ENCODE measurements at places on chromosomes 16 and 17.
A peak's percentile ranks its signal among the peaks of the same experiment; 100 is the strongest.

- DNase-seq, result no peak
Measured at GRCh38 chr17:79633154-79633553, 22.3 kb upstream of the RBFOX3 start.

DNA sequence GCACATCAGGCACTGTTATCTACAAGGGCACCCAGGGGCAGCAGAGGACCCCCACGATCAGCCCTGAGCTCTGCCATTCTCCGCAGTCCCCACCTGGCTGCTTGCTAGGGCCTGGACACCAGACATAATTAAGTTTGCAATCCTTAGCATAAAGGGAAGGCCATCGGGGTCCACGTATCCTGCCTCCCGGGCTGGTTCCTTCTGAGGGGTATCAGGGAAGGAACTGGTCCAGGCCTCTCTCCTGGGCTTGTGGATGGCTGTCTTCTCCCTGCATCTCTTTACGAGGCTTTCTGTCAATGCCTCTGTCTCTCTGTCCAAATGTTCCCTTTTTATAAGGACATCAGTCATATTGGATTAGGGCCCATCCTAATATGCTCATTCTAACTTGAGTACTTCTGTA lies 77.8 kb downstream of the CYLD start:
- DNase-seq, result no peak

- DNase-seq, result no peak
Measured at GRCh38 chr17:34474706-34475105, 104.7 kb upstream of the TMEM132E start.

GRCh38 chr16:72950669-72951068 lies 97.3 kb downstream of the ZFHX3 start:
- DNase-seq, result no peak

- DNase-seq, result no peak
Measured at GRCh38 chr16:55499951-55500529, 8.8 kb upstream of the LPCAT2 start.

DNA sequence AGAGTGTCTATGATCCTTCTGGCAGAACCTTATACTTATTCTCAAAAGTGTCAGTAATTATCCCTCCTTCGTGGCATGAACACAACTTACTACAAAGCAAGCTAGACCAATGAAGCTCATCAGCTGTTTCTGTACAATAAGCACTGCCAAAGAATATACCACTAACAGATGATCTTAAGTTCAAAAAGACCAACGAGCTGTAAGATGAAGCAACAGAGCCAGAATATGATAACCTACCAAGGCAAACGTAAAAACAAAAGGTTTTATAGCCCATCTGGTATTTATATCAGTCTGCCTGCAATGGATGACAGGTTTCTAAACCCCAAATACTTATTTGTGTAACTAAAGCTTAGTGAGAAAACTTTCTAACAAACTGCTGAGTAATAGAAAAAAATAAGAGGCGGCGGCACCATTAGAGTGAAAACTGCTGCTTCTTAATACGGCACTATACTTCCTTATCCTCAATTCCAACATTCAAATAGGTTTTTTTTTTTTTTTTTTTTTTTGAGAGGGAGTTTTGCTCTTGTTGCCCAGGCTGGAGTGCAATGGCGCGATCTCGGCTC lies 22.1 kb downstream of the NME2 start:
- no peak for DNase-seq

DNA sequence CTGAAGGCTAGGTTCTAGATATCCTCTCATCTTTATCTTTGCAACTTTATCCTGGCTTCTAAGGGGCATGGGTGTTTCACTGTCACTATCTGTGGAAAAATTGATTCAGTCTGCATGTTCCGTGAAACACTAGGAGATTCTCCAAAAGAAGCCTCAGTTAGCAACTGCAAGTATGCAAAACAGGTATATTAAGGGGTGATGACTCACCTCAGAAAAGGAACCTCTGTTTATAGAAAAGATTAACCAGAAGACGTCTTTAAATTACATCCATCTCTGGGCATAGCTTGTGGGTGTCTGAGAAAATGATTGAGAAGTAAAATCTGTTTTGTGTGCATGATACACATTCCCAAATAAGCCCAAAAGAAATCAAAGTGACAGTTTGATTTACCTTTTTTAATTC lies 353.8 kb upstream of the HSBP1 start:
- no peak for DNase-seq

- DNase-seq, result no peak
Measured at GRCh38 chr16:73063854-73064211, 15.9 kb upstream of the ZFHX3 start.

DNA sequence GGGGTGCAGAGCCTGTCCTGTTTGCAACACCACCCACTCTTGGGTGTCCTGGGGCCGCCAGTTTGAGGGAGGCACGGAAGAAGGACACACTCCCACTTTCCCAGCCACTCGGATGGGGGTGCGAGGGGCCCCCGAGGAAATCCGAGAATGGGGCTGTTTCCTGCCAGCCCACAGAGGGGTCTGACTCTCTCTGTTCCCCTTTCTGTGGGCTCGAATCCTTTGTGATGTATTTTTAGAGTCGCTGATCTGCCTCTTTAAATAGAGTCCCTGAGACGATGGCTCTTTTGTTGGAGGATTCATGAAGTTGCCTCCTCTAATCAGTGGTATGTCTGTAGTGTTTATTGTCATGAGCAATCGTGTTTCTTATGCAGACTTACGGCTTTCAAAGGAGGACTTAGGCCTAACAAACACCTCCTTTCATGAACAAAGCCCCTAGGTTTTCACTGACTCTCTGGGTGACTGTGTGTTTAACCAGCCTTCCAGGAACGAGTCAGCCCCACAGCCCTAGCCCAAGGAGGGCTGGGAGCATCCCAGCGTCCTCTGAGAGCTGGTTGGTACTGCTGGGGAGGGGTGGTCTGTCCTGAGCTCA lies 29.1 kb downstream of the CIBAR2 start:
- DNase-seq, result no peak

GRCh38 chr16:19003935-19004334 lies 20.2 kb downstream of the TMC7 start:
- DNase-seq, result no peak

DNA sequence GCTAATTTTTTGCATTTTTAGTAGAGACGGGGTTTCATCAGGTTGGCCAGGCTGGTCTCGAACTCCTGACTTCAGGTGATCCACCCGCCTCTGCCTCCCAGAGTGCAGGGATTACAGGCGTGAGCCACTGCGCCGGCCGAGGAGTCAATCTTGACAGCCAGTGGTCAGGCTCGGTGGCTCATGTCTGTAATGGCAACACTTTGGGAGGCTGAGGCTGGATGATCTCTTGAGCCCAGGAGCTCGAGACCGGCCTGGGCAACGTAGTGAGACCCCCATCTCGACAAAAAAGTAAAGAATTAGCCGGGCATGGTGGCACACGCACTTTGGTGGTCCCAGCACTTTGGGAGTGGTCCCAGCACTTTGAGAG lies 608 bp upstream of the PGS1 start:
- DNase-seq, result no peak

GRCh38 chr17:80152081-80152702 lies 5.3 kb upstream of the EIF4A3 start:
- DNase-seq, result no peak

DNA sequence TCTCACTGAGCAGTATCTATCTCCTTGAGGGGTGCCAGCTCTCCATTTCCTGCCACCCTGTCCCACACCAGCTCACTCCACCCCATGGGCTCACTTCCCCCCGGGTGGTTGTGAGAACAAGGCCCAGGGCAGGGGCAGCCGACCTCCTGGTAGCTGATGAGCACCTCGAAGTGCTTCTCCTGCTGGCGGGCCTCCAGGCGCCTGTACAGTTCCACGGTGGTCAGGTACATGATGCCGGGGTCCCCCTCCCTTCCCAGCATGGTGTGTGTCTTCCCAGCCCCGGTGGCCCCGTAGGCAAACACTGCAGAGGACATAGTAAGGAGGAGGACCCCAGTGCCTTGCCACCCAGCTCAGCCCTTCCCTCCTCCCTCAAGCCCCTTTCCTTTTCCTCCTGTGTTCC lies 12.5 kb downstream of the KIF18B start:
- no peak for DNase-seq

DNA sequence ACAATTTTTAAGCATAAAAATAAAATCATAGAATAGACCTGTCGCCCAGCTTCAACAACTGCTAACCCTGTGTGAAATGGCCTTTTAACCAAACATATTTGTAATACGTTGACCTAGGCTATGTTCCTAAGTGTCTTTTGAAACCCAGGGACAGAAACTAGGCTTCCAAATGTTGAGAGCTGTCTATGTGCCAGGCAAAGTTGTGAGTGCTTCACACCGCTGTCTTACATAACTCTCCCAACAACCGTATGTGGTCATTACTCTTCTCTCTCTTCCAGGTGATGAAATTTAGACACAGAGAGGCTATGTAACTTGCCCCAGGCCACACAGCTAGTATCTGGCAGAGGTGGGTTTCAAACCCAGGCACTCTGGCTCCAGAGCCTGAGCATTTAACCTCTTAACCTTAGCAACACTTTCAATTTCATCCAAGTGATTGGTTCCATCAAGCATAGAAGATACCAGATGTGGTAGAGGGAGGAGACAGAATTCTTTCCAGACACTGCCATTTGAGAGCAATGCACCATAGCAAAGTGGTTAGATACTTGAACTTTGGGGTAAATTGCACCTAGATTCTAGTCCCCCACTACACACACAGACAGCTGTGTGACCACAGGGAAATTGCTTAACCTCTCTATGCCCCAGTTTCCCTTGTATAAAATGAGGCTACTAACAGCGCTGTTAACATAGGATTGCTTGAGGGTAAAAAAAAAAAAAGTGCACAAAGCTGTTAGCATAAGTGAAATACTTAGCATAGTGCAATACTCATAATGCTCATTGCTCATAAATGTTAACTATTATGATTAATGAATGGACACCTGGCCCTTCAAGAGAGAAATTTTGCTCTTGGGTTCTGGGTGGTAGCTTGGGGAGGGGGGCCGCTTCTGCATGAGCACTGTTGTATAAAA lies 160.6 kb downstream of the IRX3 start:
- no peak for DNase-seq

DNA sequence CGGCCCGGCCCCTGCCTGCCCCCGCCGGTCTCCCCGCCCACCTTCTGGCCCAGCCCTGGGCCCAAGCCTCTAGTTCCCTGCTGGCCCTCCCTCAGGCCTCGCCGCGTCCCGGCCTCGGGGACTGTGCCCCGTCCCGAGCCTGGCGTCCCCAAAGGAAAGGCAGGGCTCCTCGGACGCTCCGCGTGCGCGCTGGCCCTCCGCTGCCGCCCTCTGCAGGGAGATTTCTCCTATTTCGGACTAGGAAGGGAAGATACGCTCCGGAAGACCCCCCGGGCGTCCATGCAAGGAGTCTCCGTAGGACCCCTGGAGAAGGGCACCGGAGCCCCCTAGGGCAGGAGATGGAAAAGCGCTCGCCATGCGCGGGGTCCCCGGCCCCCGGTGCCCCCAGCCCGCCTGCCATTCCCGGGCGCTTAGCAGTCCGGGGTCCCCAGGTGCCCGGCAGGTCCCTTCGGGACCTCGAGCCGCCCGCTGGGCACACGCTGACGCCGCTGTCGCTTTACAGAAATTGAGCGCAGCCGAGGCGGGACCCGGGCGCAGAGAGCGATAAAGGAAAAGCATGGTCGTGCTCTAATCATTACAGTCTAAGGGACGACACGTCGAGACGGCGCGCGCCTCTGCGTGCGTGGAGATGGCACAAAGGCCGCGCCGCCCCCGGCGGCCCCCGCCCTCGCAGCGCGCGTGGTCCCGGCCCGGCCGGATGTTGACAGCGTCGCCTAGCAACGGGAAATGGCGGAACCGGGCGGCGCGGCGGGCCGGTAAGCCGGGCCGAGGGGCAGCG lies at the start of gene CCDC40:
Gene CCDC40 (plus strand): TSS at position 706 of the 778 bp plus-strand sequence. CDS start 21 bp downstream, at position 727.
- peak; percentile 73 for DNase-seq

DNA sequence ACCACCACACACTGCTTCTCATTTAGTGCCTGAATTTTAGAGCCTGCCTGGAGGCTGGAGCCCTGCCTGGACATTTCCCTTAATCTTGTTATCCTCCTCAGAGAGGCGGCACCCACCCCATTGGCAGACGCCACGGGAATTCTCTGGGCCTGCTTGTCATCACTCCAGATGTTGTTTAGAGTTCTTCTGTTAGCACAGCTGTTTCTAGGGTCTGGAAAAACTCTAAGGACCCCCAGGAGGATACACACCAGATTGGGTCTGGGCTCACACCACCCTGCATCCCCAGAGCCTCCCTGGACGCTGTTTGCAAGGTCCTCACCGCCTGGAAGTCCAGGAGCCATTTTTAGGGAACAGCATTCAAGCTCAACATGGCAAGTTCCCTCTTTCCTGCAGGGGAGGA lies 565 bp upstream of the XAF1 start:
- DNase-seq, result no peak

GRCh38 chr16:84521497-84521770 lies 17.0 kb upstream of the MEAK7 start:
- no peak for DNase-seq
